Large intestine (tissue), 12 donors: ENCODE measurements at places on chromosomes 13 and 19. TPM values are rescaled to one million over a fixed set of nuclear protein-coding genes. Genes with fewer than 3 reads are reported as not detected.

The FSD1 gene
- 5.1 TPM for polyA plus RNA-seq

The ADPRHL1 gene
- 2.8 TPM for polyA plus RNA-seq

The LRRC63 gene
- polyA plus RNA-seq = 0.09 TPM

The ZGLP1 gene
- 7.6 TPM for polyA plus RNA-seq

The PRRG2 gene
- polyA plus RNA-seq = 11.4 TPM

- DNase-seq = peak; percentile 42
These were observed 4.2 kb downstream of the LYL1 start for GRCh38 chr19:13098277-13099072.

DNA sequence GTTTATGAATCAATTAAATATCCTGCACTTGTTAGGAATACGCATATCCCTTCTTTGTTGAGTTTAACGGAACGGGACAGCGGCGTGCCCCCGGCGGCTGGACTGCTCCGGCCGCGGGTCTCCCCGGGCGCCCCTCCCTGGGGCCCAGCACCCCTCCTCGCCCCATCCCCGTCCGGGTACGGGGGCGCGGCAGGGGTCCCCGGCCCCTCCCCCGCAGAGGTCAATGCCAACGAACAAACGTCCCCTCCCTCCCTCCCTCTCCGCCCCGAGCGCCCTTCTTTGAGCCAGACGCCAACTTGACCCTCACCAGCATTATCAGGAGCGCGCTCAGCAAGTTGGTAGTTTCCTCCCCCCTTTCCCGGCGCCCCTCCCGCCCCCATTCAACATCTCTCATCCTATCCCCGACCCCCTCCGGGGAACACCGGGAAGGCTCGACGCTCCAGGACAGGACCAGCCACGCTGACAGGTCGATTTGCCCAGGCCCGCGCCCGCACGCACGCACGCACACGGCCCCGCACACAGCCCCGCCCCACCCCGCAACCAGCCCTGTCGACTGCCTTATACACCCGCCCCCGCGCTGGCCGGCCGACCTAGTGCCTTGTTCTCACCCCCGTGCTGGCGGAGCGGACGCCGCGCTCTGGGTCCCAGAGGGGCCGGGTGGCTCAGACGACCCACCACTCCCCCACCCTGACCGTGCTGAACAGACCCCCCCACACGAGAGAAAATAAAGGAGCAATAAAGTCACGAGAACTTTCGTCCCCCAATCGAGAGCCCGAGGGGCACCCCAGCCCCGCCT is 5.0 kb downstream of the LYL1 start:
- DNase-seq = no peak

GRCh38 chr19:3154957-3155736 is 19.3 kb downstream of the GNA15 start:
- DNase-seq = peak; percentile 29

GRCh38 chr19:11554160-11554559 is 4.9 kb downstream of the ELOF1 start:
- no peak for DNase-seq

DNA sequence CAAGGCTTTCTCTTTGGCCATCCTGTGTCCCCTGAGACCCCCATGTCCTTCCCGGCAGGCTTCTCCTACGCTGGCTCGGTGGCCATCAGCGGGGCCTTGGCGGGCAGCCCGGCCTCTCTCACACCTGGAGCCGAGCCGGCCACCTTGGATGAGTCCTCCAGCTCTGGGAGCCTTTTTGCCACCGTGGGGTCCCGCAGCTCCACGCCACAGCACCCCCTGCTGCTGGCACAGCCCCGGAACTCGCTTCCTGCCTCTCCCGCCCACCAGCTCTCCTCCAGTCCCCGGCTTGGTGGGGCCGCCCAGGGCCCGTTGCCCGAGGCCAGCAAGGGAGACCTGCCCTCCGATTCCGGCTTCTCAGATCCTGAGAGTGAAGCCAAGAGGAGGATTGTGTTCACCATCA is 14.2 kb downstream of the PLEKHJ1 start:
- DNase-seq = no peak

DNA sequence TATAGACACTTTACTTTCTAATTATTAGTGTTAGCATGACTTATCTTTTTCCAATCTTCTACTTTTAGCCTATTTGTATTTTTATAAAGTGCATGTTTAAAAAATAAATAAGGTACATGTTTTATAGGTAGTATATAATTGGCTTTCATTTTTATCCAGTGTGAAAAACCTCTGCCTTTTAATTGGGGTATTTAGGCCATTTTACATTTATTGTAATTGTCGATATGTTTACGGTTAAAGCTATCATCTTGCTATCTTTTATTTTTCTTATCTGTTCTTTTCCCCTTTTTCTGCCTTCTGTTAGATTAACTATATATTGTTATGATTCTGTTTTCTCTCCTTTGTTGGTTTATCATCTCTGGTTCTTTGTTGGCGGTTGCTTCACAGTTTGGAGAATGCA is 9.1 kb downstream of the PROZ start:
- DNase-seq = no peak

DNA sequence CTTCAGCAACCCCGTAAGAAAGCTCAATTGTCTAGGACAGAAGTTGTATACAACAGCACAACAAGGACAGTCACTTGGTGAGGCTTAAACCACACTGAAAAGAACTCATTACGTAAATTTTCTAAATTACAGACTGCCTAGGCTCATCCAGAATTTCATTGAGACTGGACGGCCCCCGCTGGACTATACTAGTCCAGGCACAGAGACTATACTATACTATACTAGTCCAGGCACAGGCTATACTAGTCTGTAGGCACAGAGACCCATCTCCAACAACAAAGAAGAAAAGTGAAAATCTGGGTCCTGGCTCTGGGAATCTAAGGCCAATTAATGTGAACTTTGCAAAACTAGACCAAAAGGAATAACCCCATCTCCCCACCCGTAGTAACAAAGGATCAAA is 700 bp downstream of the ZNF816 start:
- no peak for DNase-seq

- no peak for DNase-seq
These were observed 7.0 kb downstream of the RCN3 start for GRCh38 chr19:49534632-49535385.
